ENCODE measurements at places on chromosomes 5 and 9. TPM values are rescaled to one million over a fixed set of nuclear protein-coding genes. Genes with fewer than 3 reads are reported as not detected.

Gene TMEM215
- 0.39 TPM for total RNA-seq

Gene FNIP1
- total RNA-seq, result 53.7 TPM

Gene MYORG
- total RNA-seq, result 2.6 TPM

Gene TAS2R1
- total RNA-seq, result not detected

Gene INSYN2B
- 0.10 TPM for total RNA-seq

DNA sequence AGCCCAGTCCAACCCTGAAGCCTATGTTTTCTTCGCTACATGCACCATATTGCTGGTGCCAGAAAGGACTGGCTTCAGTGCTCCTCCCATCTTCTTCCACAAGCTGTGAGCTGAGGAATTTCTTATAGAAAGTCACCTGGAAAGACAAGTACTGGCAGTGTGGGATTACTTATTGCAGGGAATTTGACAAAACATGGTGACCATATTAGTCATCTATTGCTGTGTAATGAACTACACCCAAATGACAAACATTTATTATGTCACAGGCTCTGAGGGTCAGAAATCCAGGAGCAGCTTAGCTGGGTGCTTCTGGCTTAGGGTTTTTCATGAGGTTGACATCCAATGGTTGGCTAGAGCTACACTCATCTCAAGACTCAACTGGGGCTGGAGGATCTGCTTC lies 75.5 kb downstream of the ENTREP1 start:
- no peak for DNase-seq

- DNase-seq, result no peak
Measured at GRCh38 chr5:10416868-10417267, 24.8 kb upstream of the ROPN1L start.

GRCh38 chr5:10729320-10730042 lies 31.6 kb downstream of the DAP start:
- DNase-seq, result no peak

DNA sequence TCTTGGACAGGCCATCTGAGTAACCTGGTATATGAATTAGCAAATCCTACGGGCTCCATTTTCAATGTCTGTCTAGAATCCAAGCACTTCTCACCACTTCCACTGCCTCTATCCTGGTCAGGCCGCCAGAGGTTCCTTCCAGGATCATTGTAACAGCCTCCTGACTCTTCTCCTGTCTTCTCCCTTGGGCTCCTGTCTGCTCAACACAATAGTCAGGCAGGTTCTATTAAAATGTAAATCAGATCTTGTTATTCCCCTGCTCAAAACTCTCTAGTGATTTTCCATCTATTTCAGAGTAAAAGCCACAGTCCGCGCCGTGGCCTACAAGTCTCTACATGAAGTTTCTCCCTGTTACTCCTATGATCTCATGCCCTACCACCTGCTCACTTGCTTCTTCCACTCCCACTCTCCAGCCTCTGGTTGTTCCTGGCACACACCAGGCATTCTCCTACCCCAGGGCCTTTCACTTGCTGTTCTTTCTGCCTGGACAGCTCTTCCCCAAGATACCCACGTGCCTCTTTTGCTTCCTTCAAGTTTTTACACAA lies 21.7 kb downstream of the ZNF366 start:
- DNase-seq, result no peak

DNA sequence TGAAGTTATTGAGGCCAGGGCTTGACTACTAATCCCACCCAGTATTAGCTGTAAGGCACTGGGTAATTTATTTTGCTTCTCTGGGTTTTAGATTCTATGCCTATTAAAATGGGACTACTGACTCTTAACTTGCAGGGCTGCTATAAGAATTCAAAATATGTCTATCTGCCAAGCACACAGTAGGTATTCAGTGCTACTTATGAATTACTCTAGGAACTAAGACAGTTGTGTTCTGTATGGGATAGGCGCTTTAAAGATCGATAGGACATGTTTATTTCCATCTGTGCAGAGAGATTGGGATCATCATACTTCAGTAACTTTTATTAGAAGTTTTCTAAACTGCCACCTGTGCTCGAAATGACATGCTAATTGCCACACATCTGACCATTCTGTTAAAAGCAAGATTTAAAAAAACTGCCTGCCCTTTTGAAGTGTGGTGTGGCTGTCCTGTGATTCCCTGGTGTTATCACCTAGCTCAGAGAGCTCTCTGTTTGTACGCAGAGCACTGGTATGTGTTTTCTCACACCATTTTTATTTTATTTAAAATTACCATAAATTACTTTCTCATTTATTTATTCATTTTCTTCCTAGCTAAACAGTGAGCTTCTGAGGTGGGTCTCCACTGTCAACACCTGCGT lies 58.7 kb downstream of the FYB1 start:
- no peak for DNase-seq

DNA sequence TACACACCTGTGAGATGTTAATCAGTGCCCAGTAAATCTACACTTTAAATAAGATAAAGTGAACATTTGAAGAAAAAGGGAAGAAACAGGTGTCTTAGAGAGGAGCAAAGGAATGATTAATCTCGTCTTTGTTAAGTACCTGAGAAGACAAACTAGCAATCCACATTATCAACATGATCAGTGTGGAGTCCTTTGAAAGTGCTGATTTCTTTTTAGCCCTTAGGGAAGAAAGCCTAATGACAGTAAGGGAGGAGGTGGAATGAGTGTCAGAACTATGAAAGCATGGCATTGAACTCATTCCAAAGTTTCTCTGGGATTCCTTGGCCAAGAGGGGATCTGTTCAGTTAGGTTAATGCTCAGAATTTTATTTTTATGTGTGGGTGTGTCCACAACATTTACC lies 1109.0 kb upstream of the ACO1 start:
- DNase-seq, result no peak

- no peak for DNase-seq
Measured at GRCh38 chr9:12516573-12516972, 176.6 kb upstream of the TYRP1 start.

- no peak for DNase-seq
Measured at GRCh38 chr5:112862085-112862484, 998 bp downstream of the SRP19 start.

DNA sequence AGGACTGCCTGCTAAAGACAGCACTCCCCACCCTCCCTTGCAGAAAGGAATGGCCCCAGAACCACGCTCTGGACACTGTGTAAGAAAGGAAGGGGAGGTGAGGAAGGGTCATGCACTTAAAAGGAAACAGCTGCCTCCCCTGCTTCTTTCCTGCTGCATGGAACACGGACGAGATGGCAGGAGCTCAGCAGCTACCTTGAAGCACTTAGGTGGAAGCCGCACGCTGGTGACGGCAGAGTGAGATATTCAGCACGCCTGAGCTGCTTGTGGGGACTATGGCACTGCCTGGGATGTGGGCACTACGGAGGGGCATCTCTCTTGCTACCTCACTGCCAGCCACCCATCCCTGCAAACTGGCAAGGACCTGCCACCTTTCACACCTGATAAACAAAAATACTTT lies 101.5 kb downstream of the VAV2 start:
- DNase-seq, result no peak

DNA sequence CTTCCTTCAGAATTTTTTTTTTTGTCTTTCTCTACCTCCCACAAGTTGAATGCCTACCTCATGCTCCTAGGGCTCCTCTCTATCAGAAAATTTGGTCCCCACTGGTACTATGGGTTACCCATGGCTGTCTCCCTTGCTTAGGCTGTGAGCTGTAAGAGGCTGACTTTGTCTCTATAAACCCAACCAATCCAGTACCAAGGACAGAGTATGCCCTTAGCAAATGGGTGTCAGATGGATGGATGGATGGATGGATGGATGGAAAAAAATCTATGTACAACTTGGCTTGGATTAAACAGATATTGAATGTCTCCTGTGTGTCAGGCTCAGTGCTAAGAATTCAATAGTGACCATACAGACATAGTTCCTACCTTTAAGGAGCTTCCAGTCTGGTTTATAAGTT lies 398.2 kb upstream of the TRPC7 start:
- DNase-seq, result no peak

Data from skin of body (tissue), 3 donors.